ENCODE measurements at places on chromosomes 16 and 17.

- no peak for DNase-seq
Measured at GRCh38 chr17:50557630-50558029, 2.9 kb upstream of the CACNA1G start.

GRCh38 chr17:3963237-3964201, 718 bp downstream of the ATP2A3 start:
- peak; percentile 49 for DNase-seq

DNA sequence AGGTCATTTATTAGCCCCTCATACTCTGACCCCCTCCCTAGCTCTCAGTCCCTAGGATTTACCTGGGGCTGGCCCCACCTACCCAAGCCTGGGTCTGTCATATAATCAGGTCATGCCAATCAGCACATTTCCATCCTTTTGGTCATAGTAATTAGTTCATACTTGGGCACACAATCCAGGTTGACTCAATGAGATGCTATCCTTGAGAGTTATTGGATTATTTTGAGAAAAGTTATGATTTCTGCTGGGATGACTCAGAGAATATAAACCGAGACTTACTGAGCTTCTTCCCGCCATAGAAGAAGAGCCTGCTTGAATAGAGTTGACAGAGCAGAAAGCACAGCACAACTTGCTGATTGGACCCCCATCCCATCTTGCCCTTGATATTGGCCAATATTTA, 331.5 kb downstream of the CBLN1 start:
- DNase-seq: no peak

- DNase-seq: peak; percentile 58
Measured at GRCh38 chr17:75604034-75604695, 16.6 kb downstream of the MYO15B start.

DNA sequence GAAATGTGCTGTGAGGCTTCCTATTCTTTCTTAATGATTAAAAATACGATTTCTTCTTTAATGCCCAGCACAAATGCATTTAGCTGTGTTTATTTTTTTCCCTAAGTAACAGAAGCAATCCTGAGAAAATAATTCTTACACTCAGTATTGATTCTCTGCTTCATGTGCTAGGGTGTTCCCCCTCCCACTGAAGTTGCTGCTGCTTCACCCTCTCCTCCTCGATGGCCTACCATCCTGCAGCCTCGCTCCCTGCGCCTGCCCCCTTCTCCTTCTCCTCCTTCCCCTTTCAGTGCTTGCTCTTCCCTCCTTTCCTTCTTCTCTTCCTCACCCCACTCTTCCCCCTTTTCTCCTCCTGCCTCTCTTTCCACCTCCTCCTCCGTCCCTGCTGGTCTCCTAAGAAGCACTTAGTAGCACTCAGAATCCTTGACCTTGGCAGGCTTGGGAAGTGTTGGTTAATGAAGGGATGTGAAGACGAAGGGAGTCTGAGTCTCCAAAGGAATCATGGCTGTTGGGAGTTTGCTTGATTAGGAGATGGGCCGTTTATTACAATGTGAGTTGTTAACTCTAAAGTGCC, 119.7 kb downstream of the RPTOR start:
- DNase-seq: no peak

DNA sequence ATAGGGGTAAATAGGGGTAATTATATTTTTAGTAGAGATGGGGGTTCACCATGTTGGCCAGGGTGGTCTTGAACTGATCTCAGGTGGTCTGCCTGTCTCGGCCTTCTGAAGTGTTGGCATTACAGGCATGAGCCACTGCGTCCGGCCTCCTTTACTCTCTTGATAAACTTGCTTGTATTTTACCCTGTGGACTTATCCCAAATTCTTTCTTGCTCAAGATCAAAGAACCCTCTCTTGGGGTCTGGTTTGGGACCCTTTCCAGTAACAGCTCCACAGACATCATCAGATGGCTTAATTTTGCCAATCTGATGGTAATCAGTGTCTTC, 5.6 kb upstream of the C1QTNF1 start:
- DNase-seq: peak; percentile 38

GRCh38 chr16:80016731-80017326, 416.3 kb upstream of the MAF start:
- no peak for DNase-seq

GRCh38 chr16:84555418-84556196, 51.1 kb upstream of the MEAK7 start:
- no peak for DNase-seq

GRCh38 chr16:85984947-85985451, 86.0 kb downstream of the IRF8 start:
- peak; percentile 33 for DNase-seq

- DNase-seq: no peak
Measured at GRCh38 chr16:72210555-72210954, 38.6 kb upstream of the PMFBP1 start.

- DNase-seq: no peak
Measured at GRCh38 chr17:27218719-27219488, 75.0 kb upstream of the WSB1 start.

Measured in RWPE2 (cell line).